ENCODE measurements at places on chromosomes 16 and 17.

DNA sequence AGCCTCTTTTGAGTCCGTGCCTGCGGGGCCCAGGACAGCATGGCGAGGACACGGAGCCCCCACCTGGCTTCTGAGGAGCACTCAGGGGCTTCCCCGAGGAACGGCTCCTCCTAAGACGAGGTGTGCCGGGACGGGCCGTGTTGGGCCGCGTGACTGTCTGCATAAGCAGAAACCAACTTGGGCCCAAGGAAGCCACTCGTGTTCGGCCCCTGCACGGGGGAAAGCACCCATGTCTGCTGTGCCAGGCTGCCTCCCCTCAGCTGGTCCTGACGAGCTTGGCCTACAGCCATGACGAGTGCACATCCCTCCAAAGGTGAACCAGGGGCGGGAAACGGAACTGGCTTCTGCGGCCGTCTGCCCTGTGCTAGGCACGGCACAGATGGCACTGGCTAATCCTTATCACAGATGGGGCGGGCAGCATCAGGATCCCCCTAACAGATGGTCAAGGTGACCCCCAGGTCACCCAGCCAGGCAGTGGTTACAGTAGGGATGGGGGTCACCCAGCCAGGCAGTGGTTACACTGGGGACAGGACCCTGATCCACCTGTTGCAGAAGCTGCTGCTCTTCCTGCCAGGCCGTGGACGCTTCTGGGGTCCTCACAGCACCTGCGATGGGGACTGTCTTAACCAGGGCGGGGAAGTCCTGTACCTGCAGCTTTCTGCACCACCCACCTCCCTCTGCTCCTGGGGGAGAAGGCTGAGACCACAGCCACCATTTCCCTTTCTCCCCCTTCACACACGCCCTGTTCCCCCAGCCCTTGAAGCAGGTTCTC, 25.6 kb downstream of the MRM3 start:
- no peak for DNase-seq

- DNase-seq: no peak
Measured at GRCh38 chr17:77440560-77440981, 299.8 kb downstream of the SEC14L1 start.

GRCh38 chr17:58565389-58566311, 51.2 kb upstream of the MTMR4 start:
- DNase-seq: no peak

DNA sequence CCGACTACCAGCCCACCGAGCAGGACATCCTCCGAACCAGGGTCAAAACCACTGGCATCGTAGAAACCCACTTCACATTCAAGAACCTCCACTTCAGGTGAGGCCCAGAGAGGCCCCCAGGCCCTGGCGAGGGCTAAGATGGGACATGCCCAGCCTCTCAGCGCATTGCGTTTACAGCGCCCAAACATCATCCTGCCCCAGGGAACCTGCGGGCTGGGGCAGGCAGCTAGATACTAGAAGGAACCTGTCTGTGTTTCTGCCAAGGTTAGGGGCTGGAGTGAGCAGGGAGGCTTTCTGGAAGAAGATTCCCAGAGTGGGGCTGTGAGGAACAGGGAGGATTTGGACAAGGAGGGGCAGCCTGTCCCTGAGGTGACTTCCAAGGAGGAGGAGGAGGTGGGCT, 90.6 kb downstream of the AMFR start:
- DNase-seq: no peak

DNA sequence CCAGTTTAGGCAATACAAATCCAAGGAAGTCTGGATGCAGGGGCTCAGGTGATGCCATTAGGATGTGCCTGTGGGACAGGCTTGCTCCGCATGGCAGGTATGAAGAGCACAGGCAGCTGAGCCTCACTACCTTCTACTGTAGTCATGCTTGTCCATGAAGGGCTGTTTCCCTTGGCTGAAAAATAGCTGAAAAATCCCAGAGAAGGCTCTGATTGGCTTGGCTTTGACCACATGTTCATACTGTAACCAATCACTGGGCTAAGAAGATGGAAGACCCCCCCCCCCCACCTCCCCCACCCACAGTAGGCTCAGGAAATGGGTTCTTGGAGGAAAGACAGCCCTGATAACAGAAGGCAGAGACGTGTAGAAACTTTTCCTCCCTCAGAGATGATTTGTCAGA, 66.5 kb upstream of the LGALS9 start:
- DNase-seq: no peak

GRCh38 chr17:55969562-55970324, 183.5 kb upstream of the ANKFN1 start:
- DNase-seq: no peak

- DNase-seq: no peak
Measured at GRCh38 chr17:62892061-62892675, 73.9 kb upstream of the TANC2 start.

- DNase-seq: no peak
Measured at GRCh38 chr17:81700353-81701287, 2.5 kb upstream of the MRPL12 start.

DNA sequence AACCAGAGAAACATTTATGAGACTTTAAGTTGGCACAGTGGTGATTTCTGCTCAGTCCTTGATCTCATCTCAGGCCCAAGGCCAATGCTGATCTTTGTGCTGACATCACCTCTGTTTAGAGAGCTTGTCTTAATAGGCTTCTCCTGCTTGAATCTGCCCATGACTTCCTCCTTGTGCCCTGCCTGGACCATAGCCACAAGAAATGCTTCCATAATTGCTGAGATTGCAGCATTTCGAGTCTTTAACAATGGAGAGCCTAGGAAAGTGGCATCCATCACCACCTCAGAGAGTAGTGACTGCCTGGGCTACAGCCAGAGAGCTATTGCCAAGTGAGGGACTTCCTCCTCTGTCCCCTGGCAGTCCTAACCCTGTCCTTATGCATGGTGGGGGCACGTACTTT, 25.1 kb upstream of the MMP2 start:
- DNase-seq: no peak

- no peak for DNase-seq
Measured at GRCh38 chr16:76125871-76126270, 151.3 kb upstream of the CNTNAP4 start.

DNA sequence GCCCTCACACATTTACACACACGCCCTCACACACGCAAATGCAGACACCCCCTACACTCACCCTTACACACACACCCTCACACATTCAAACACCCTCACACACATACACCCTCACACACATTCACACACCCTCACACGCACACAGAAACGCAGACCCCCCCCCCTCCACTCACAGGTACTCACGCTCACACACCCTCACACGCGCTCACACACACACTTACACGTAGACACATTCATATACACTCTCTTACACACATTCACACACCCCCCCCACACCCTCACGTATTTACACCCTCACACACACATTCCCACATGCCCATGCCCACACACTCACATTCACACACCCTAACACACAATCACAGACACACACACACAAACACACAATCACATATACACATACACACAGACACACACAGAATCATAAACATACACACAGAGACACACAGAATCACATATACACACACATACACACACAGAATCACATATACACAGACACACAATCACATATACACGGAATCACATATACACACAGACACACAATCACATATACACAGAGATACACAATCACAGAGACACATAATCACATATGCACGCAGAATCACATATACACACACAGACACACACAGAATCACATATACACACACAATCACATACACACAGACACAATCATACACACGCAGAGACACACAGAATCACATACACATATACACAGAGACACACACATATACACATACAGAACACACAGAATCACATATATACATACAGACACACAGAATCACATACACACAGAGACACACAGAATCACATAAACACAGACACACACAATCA, 250.1 kb upstream of the RPL38 start:
- no peak for DNase-seq

DNA sequence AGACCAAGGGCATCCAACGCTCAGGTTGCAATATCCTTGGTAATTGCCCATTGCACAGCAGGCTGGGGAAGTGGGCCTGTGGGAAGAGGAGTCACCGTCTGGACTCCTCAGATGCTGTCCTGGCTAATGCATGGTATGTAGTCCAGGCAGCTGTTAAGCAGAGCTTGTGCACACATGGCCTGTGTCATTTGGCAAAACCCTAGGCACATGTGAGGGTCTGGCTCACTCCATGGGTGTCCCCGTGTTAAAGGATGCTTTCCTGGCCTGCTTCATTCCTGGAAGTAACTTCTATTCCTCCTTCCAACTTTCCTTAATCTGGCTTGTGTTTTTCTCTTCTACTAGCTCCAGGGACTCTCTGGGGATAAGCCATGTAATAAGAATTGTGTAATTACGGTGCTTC, 378.0 kb upstream of the CA10 start:
- DNase-seq: no peak

- DNase-seq: peak; percentile 33
Measured at GRCh38 chr16:82192665-82193064, 22.6 kb upstream of the MPHOSPH6 start.

- DNase-seq: peak; percentile 39
Measured at GRCh38 chr17:37774504-37774903, 29.6 kb upstream of the HNF1B start.

DNA sequence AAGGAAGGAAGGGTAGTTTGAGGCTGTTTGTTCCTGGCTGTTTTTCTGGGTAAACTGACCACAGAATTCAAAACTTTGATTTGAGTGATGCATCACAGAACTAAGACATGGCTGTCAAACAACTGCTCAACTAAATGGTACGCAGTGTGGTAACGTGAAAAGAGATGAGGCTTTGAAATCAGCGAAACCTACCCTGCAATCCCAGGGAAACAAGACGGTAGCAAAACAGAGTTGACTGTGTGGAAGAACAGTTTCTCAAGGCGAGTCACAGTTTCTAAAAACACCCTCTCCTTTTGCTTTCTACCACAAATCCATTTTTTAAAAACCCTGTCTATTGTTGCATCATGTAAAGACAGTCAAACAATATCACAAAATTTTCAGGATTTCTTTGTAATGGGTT, 156.0 kb upstream of the MAF start:
- DNase-seq: no peak

GRCh38 chr17:41060052-41060604, at the start of gene KRTAP2-3:
Gene KRTAP2-3 (minus strand): TSS chr17:41060114. CDS start chr17:41060050, 64 bp downstream.
- no peak for DNase-seq

GRCh38 chr16:86681031-86681756, 102.8 kb downstream of the FOXL1 start:
- no peak for DNase-seq

- DNase-seq: no peak
Measured at GRCh38 chr17:45361976-45362375, 45.2 kb upstream of the MAP3K14 start.

GRCh38 chr16:56779906-56780305, 50.0 kb downstream of the NUP93 start:
- no peak for DNase-seq

DNA sequence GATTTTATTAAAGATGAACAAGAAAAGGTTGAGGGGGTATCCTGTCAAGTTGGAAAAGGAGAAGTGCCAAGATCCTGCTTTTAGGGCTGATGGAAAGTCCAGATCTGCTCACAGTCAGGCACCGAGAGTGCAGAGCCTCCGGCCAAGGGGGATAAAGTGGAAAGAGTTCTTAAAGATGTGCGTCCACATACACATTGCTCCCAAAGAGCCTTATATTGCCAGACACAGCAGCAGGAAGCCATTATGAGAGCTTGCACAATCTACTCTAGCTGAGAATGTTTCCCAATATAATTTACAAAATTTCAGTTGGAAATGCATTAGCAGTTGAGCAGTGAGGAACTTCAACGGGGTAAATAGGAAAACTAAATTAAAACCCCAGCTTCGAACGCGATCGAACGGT, 95.6 kb downstream of the SALL1 start:
- no peak for DNase-seq

- DNase-seq: no peak
Measured at GRCh38 chr16:80993307-80993706, 13.4 kb downstream of the CMC2 start.

DNA sequence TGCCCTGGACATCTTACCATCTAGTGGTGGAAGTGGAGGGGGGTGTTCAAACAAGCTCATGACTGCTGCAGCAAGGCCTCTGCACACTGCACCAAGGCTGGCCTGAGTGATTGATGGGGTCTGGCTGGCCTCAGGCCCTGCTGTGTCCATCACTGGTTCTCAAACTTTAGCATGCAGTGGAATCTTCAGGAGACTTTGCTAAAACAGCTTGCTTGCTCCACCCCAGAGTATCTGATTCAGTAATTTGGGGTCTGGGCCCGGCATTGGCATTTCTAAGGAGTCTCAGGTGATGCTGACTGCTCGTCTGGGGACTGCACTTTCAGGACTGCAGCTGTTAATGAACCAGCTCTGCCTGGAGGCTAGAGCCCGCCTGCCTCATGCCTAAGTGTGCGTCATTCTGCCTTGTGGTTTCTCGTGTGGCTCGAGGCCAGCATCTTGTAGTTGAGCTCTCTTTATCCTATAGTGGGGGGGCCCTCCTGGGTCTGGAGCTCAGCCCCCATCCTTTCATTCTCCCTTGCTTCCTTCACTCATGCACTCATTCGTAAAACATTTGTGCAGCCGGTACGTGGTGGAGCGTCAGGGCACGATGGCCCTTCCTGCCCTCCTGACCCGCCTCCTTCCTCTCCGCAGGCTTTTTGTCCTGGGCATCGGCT, 4.1 kb downstream of the MGAT5B start:
- DNase-seq: no peak

- no peak for DNase-seq
Measured at GRCh38 chr16:80113873-80114574, 426.8 kb upstream of the DYNLRB2 start.

Data from CD4-positive, alpha-beta T cell treated with Interleukin-17A for 1 hour (primary cell).